Cardiac muscle cell (in vitro differentiated cells and primary cell): ENCODE measurements at places on chromosomes 6 and 20.

DNA sequence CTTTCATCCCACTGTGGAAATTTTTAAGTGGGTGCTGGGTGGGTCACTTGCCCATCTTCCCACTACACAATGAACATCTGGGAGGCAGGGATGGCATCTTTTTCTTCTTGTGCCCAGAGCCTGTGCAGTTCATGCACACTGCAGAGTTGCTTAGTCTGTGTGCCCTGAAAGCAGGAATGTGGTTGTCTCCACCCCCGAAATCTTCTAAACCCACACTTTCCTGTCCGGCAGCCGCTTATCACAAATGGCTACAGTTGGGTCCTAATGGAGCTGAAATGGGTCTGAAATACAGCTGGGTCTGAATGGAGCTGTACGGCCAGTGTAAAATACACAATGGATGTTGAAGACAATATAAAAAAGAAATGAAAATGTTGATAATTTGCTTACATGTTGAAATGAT is 112.1 kb upstream of the PMEPA1 start:
- DNase-seq, result no peak

DNA sequence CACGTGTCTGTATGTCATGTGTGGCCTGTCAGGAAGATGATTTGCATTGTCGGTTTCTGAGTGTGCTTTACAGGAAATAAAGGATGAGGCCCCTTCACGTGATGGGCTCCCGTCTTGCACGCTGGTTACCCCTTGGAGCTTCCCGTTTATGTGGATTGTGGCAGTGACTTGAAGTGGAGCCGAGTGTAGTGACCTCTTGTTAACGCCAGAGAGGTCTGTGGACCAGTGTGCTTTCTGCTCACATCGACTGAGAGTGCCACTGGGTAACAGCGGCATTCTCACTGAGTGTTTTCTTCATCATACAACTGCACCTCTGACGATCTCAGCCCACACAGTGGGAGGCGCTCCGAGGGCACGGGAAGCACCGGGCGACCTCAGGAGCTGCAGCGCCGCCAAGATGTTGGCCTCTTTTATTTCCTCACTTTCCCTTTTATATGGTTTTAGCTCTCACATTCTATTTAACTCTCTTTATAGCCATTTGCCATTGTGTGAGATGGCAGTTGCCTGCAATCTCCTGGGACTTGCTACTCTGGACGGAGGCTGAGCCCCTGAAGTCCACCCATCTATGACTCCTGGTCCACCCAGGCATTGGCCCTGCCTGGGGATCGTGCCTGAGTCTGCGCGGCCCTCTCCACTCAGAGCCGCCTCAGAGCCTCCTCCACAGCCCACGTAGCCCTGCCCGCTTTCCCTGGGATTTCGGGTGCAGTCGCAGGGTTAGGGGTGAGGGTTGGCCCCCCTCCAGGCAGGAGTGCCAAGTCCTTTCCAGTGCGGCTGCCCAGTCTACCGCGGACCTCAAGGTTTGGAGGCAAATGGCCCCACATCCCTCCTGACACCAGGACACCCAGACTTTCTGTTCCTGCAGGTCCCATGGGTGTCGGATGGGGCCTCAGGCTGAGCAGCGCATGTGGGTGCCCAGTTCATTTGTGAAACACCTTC is 238.9 kb downstream of the ERMARD start:
- DNase-seq, result no peak

GRCh38 chr6:56793938-56794337 is 151.2 kb upstream of the DST start:
- no peak for DNase-seq

GRCh38 chr6:74551896-74552295 is 654.0 kb downstream of the COL12A1 start:
- peak; percentile 32 for DNase-seq

- DNase-seq, result no peak
Measured at GRCh38 chr20:35225319-35226125, 968 bp upstream of the MMP24 start.

DNA sequence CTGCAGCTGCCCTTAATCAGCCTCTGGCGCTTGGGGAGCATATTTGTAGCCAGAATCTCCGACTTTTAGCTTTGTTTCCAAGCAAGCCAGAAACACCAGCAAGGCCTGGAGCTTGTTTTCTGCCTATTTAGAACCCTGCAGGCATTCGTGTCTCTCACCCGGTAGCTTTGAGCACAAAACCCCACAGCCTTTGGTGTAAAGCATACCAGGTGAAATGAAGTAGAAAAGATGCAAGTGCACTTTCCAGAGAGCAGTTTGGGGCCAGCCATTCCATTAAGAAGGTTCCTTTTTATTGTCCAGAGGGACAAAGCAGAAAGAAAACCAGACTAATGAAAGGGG is 736 bp downstream of the FAM217B start:
- no peak for DNase-seq

GRCh38 chr6:84260926-84261325 is 33.5 kb upstream of the CEP162 start:
- no peak for DNase-seq

DNA sequence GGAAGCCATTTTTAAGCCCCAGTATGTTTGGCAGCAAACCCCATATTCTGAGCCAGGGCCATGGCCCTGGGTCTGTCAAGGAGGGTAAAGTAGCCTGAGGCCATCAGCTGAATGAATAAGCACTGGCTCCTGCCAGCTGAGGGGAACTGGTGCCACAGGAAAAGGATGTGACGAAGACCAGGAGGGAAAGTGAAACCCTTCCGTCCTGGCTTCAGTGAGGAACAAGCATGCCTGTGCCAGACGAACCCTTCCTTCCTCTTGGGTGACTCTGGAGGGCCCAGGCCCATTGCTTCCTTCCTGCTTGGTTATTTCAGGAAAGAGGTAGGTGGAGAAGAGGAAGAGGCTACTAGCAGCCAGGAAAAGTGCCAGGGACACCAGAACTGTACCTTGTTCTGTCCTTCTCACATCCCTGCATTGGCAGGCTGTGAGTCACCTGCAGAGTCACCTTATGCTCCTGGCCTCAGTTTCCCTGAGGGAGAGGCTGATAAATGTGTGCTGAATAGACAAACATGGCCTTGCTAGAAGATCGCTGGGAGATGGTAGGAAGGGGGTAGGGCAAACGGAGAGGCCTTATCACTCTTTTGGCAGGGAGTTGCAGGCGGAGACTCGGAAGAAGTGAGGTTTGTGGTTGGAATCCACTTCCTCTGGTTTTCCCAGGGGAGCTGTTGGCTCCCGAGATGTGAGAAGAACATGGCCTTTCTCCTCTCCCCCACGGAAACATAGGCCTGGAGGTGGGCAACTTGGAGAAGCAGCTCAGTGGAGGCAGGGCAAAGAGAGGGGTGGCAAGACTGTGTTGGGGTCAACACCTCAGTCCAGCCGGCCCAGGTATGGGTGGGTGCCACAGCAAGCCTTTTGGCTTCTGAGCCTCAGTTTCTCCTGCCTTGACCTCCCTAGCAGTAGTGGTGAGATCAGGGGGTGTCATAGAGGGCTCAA is 37.4 kb downstream of the COX4I2 start:
- peak; percentile 97 for DNase-seq
